ENCODE measurements at places on chromosomes 11 and 22. TPM values are rescaled to one million over a fixed set of nuclear protein-coding genes. Genes with fewer than 3 reads are reported as not detected.
A peak's percentile ranks its signal among the peaks of the same experiment; 100 is the strongest.

DNA sequence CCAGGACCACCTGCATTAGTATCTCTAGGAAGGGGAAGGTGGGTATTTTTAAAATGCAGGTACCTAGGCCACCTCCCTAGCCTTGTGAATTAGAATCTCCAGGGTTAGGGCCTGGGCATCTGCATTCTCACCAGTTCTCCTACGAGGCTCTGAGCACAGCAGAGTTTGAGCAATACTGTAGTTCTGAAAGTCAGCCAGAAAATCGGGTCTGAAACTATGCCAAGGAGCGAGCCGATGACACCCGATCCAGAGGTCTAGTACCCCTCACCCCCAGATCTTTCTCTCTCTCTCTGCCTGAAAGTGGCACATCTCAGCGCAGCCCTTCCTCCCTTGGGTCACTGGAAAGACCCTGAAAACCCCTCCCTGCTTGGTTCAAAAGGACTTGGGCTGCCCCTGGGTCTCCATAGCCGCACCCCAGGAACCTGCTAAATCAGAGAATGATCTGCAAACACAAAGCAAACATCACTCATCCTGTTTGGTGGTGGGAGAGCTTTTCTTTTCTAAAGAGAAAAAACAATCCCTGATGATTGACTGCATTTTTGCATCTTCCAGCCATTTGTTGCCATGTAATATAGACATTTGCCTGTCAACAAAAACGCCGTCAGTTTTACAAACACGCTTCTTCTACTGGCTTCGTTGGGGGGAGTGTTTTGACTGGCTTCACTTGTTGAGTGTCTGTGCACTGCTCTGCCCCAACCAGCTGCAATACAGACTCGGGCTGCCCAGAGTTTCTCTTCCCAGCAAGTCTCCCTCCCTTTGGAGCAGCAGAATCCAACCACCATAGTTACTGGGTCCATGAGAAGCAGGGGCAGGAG is 229.9 kb downstream of the MN1 start:
- no peaks in the 10 kb centered on the region for H3K27me3 ChIP-seq
- H3K4me1 ChIP-seq = no peaks in the 10 kb centered on the region
- no peak overlapping the region for H3K27ac ChIP-seq
- H3K36me3 ChIP-seq = no peaks in the 10 kb centered on the region
- DNase-seq = no peak

DNA sequence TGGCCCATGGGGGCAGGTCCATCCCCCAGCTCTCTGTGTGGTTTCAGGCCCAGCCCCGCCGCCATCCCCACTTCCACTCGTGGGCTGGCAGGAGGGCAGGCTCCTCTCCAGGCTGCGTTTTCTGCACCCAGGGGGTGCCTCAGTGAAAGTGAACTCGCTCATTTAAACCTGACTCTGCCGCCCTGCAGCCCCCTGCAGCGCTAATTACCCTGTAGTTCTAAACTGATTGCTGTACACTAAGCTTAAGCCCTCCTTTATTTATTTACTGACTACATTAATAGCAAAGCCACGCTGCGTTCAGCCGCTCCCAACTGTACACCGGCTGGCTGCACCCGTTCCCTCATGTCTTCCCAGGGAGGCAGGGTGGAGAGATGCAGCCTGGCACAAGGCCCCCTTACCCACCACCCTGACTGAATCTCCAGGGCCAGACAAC is 36.6 kb upstream of the NNMT start:
- H3K27ac ChIP-seq = no peak overlapping the region
- H3K36me3 ChIP-seq = no peaks in the 10 kb centered on the region
- no peak overlapping the region for H3K4me3 ChIP-seq
- H3K27me3 ChIP-seq = no peaks in the 10 kb centered on the region
- H3K4me1 ChIP-seq = no peaks in the 10 kb centered on the region

GRCh38 chr22:49975543-49976389 is 15.2 kb downstream of the PIM3 start:
- no peak overlapping the region for H3K4me3 ChIP-seq
- H3K36me3 ChIP-seq = no peaks in the 10 kb centered on the region
- peaks cover 19% of the 10 kb centered on the region for H3K4me1 ChIP-seq
- no peak for DNase-seq

- no peaks in the 10 kb centered on the region for H3K36me3 ChIP-seq
- no peaks in the 10 kb centered on the region for H3K27me3 ChIP-seq
- no peak overlapping the region for H3K27ac ChIP-seq
Measured at GRCh38 chr11:7072401-7073028, 16.3 kb upstream of the RBMXL2 start.

GRCh38 chr11:133382131-133382812 is 150.0 kb downstream of the OPCML start:
- DNase-seq = no peak
- H3K4me3 ChIP-seq = no peak overlapping the region
- no peaks in the 10 kb centered on the region for H3K4me1 ChIP-seq
- H3K27ac ChIP-seq = no peak overlapping the region

- H3K4me1 ChIP-seq = peaks cover 31% of the 10 kb centered on the region
- no peak for DNase-seq
- H3K27ac ChIP-seq = peak overlapping the region; percentile 6
- H3K27me3 ChIP-seq = no peaks in the 10 kb centered on the region
Measured at GRCh38 chr22:37659897-37660708, 1.6 kb downstream of the PDXP start.

DNA sequence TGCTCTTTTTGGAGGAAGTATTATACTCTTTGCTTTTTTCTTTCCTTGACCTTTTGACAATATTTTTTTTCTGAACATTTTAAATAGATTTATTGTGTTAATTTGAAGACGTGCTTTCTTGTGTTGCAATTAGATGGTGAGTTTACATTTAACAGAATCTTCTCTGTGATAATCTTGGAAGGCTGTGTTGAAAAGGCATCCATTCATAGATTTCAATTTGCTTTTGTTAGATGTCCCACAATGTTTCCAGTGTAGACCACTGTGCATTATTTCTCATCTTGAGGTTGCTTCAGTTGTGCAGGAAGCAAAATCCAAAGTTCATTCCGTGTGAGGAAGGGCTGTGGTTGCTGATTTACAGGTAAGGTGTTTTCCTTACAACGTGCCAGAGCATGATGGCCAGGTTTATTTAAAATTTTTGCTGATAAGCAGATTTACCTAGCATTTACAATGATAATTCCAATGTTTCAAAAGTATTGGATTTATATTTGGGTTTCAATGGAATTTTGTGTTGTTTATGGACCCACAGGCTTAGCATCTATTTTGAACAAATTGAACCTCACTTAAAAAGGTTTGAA is 4.1 kb upstream of the OR5J2 start:
- no peak overlapping the region for H3K27ac ChIP-seq
- no peaks in the 10 kb centered on the region for H3K4me1 ChIP-seq
- no peak overlapping the region for H3K4me3 ChIP-seq
- H3K36me3 ChIP-seq = no peaks in the 10 kb centered on the region
- DNase-seq = no peak

Gene DGKZ
- 87.4 TPM for polyA plus RNA-seq

Gene C22orf42
- polyA plus RNA-seq = not detected

Gene APOBEC3C
- polyA plus RNA-seq = 255 TPM

All from CD8-positive, alpha-beta memory T cell (primary cell).